ENCODE measurements at places on chromosomes 5 and 9.

DNA sequence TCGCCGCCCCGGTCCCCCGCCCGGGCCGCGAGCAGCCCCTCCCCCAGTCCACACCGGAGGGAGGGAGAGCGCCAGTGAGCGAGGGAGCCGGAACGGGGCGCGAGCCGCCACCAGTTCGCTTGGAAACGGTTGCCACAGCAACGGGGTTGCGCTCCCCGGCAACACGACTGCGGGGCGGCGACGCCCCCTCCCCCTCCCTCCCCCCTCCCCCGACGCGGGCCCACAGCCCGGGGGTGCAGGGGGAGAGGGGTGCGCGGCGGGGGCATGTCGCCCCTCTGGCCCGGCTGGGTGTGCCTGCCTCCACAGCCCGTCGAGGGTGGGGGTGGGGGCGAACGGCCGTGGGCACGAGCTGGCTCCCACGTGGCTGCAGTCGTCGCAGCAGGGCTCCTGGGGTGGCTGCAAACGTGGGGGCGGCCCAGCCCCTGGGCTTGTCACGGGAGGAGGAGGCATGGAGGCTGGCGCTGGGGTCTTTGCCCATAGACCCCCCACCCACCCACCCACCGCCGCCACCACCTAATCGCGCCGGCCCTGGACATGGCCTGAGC is 524 bp downstream of the PRR7 start:
- DNase-seq = peak; percentile 76

DNA sequence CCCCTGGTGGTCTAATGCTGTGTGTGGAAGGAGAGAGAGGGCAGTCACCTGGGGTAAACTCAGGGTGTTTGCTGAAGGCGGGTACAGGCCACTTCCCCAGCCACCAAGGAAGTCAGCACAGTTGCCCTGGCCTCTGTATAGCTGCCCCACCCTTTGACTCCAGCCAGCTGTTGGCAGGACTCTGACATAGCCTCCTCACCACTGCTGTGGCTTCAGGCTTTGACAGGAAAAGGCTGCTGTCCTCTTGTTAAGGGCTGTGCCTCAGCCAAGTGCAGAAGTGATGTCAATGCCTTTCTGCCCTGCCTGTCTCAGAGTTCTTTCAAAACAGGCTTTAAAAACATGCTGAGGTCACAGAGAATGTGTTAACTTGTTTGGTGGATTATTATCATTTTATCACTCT is 487.2 kb upstream of the KLF4 start:
- DNase-seq = no peak

DNA sequence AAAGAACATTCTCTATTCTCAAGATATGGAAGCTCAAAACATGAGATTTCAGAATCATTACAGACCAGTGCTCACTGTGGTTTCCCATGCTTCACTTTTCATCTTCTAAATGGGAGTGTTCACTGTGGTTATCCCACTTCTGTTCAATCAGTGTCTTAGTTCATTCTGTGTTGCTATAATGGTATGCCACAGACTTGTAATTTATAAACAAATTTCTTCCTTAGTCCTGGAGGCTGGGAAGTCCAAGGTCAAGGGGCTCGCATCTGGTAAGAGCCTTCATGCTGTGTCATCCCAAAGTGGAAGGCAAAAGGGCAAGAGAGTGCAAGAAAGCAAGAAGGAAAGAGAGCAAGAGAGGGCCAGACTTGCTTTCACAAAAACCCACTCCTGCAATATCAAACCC is 146.3 kb downstream of the TTC39B start:
- DNase-seq = no peak

DNA sequence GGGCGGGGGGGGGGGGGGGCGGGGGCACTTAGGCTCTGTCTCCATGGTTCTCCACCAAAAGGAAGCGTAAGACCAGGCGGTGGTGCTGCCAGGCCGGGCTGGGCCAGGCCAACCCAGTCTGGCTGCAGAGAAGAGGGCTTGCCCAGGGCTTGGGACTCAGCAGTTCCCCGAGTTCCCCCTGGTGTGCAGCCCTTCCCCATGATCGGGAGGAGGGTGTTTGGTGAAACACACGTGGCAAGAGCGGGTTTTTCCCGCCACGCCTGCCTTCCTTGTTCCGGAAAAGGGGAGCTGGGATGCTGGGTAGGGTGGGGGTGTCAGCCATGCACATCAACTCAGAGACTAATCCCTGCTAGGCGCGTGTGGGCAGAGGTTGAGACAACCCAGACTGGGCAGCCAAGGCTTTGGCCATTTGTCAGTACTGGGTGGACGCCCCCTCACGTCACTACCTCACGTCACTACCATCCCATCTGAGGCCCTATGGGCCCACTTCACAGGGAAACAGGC is 32.9 kb downstream of the PRRX2 start:
- DNase-seq = no peak

DNA sequence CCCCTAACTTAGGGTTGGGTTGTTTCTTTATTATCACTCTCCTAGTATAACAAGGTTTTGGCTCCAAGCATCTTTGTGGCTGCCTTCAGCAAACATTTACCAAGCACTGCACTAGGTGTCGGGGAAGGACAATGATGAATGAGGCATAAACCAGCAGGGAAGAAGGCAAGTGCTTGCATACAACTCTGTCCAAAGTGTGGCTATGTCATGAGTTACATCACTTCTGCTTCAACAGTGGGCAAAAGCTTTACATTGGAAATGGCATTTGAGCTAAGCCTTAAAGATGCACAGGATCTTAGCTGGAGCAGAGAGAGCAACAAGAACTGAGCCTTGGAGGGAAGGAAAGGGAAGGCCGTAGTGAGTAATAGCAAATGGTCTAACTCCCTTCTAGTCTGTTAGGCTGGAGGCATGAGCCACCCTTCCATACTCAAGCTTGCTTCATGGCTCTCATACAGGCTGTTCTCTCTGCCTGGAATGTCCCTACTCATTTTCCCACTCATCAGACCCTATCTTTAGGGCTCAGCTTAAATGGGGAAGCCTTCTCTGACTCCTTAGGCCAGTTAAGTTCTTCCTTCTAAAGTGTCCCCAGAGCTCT is 121.8 kb downstream of the SEMA6A start:
- no peak for DNase-seq
